Chondrocyte (in vitro differentiated cells): ENCODE measurements at places on chromosomes 3 and 15. TPM values are rescaled to one million over a fixed set of nuclear protein-coding genes. Genes with fewer than 3 reads are reported as not detected.

Gene CHRNA3
- 0.29 TPM in 1 of 3 replicates, not detected in the others for total RNA-seq

Gene MYLK
- 319 to 405 TPM (median 393 TPM) in 3 replicates for total RNA-seq

Gene TMCO5A
- not detected in 3 replicates for total RNA-seq

Gene TRAT1
- total RNA-seq = not detected in 3 replicates

Gene PP2D1
- total RNA-seq = not detected in 3 replicates

Gene SLC12A1
- total RNA-seq = not detected in 3 replicates

Gene HYAL3
- 5.3 to 6.9 TPM (median 5.4 TPM) in 3 replicates for total RNA-seq

Gene PLSCR5
- not detected in 3 replicates for total RNA-seq
